WERI-Rb-1 (cell line): ENCODE measurements at places on chromosomes 12 and 14.

- DNase-seq, result no peak
These were observed 9.6 kb downstream of the ITPR2 start for GRCh38 chr12:26823390-26823789.

DNA sequence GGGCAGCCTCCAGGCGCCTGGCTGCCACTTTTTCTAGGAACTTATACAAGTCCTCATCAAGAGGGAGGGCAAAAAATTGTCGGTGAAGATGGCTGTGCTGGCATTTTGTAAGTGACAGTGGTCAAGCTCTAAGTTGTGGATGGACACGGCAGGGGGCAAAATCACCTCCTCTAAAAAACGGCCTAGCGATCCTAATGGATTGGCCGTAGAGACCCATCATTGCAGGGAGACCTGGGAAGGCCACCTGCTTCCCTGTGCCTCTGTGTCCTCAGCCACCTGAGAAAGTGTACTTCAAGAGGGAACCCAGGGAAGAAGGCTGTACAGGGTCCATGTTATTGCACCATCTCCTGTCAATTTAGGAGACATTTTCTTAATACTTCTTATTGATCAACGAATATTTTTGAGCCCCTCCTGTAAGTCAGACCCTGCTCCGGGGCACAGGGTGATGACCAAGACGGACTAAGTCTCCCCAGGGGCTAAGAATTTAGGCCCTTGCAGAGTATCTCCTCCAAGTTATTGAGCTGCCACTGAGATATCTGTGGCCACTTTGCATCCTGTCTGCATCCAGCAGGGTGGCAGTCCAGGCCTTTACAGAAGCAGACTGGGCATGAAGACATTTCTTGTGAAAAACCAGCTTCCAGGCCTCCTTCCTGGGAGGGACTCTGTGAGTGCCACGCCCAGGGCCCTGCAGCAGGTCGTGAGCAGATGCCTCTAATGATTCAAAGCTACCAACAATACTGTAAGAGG is 40.5 kb downstream of the PSMA6 start:
- DNase-seq, result no peak

DNA sequence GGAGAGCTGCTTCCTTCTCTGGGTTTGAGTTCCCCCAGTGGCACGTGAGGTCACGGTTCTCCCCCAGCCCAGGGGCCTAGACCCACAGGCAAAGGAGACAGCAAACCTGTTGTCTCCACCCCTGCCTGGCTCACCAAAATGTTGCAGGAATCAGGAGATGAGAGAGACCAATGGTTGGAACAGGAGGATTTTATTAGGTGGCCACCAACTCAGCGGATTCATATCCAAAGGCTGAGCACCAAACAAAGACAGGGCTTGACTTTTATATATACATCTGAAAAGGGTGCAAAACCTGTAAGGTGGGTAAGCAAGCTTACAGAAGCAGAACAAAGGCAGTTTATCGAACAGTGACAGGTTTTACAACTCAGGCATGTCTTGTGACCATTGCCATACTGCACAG is 9.2 kb upstream of the ADAM21 start:
- DNase-seq, result no peak

DNA sequence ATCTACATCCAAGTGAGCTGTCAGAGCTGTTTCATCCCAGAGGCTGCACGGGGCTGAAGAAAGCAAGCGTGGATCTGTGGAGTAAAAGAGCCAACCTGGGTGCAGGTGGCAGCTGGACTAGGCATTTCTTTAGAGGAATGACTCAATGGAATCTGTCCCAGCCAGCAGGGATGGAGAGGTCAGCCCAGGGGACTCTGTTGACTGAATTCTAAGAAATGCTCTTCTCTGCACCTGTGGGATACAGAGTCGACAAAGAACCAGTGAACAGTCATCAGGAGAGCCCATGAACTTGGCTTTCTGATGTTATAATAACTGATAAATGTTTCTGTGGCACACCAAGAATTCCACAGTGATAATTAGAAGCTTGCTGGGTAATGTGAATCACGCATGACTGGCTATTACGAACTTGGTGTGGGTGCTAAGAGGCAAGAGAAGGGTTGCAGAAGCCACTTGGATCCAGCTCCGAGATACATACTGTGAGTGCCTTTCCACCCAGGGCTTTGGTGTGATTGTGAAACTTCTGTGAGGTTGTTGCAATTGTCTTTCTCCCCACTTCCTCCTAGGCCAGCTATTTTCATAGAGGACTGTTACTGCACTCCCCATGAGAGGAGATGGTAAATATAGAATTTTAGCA is 16.2 kb downstream of the PYGL start:
- DNase-seq, result no peak

GRCh38 chr12:904010-904414 is 45.5 kb downstream of the RAD52 start:
- no peak for DNase-seq

DNA sequence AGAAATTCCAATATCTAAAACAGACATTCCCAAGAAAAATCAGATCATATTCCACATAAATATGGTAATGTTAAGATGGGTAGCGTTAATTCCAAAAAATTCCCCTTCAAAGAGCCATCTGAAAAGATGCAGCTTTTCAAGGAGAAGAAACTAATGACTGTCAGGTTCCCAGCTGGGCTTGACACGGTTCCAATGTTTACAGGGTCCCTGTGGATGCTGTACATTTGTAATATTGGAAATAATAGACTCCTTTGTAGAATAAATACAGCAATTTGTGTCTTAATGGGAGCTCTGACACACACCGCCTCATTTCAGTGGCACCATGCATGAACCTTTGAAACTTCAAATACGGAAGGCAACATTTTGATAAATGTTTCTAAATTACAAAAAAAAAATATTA is 140.6 kb downstream of the ITPR2 start:
- no peak for DNase-seq
